ENCODE measurements at places on chromosomes 3 and 15.

- no peak for DNase-seq
These were observed 6.1 kb downstream of the SEMA4B start for GRCh38 chr15:90207252-90207651.

DNA sequence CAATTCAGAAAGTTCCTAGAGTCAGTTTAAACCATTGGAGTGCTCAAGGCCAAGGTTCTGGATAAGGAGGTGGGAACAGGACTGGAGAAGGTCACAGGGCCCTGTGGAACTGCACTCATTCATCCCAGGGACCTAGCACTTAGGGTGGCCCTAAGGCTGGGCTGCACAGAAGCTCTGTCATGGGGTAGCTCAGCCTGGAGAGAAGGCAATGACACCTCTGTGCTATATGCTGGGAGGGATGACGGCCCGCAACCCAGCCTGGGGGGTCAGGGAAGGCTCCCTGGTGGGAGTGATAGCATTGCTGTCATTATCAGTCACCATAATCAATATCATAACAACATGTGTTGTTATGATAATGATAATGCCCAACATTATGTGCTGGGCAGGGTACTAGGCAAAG is 13.4 kb downstream of the RBP1 start:
- no peak for DNase-seq

DNA sequence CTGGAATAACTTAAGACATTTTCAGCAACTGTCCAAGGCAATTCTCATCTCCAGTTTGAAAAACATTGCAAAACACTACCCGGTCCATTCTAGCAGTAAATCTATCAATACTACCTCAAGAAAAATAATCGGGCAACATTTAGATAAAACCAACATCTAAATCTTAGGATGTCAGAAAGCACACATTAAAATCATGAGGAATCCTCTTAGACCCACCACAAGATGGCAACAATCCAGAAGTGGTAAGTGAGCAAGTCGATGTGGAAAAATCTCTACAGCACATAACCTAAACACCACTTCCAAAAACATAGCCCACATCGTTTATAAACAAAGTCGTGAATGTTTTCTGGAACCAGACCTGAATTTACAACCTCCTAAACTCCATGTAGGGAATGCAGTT is 5.7 kb downstream of the PLCH1 start:
- DNase-seq: no peak

DNA sequence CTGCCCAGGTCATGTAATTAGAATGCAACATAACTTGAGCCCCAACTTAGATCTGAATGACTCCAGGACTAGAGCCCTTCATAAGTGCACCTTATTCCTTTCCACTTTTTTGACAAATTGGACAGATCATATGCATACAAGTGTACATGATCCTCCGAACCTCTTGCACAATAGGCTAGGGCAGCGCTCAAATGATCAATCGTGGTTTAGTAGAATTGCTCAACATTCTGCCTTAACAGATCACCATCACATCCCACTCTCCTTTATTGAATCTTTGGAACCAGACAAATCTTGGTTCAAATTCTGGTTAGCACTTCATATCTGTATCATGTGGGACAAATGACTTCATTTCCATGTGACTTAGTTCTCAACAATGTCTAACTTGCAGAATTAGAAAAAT is 106.8 kb upstream of the CDIN1 start:
- no peak for DNase-seq

DNA sequence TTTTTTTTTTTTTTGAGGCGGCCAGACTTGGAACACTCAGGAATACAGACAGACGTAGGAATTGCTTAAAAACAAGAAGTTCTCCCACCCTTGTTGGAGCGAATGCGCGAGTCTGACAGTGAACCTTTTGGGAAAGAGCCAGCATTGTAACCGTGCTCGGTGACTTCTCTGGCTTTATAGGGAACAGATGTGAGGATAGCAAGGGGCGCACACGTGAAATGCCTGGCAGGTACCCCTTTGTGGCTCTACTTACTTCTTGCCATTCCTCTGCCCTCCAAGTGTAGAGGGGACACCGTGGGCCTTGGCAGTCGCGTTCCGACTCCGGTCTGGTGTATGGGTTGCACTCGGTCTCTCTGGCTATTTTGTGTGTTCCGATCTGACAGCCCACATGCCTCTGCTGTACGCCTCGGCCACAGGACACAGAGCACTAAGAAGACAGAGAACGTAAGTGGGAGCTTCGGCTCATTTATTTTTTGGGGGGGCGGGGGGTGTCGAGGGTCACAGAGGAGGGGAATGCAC is 126.4 kb downstream of the ADAMTS9 start:
- DNase-seq: no peak
